ENCODE measurements at places on chromosomes 5 and 9.

- DNase-seq, result no peak
Observed at GRCh38 chr5:176944268-176944667, 45.1 kb upstream of the HK3 start.

- no peak for DNase-seq
Observed at GRCh38 chr5:29389993-29390392, 1803.5 kb upstream of the CDH6 start.

DNA sequence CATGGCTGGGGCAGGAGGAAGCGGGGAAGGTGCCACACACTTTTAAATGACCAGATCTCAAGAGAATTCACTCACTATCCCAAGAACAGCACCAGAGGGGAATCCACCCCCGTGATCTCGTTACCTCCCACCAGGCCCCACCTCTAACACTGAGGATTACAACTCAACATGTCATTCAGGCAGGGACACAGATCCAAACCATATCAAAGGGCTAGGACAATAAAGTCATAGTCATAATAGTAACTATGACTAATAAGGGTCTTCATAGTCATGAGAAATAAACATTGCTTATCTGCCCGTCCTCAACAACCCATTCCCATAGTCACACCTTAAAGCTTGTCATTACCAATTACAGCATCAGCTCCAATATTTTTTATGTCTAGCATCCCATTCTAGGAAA, 65.3 kb upstream of the SMC2 start:
- no peak for DNase-seq

GRCh38 chr5:176550275-176550831, 1.2 kb downstream of the CDHR2 start:
- no peak for DNase-seq

GRCh38 chr9:93897075-93897970, 57.8 kb downstream of the BARX1 start:
- no peak for DNase-seq

DNA sequence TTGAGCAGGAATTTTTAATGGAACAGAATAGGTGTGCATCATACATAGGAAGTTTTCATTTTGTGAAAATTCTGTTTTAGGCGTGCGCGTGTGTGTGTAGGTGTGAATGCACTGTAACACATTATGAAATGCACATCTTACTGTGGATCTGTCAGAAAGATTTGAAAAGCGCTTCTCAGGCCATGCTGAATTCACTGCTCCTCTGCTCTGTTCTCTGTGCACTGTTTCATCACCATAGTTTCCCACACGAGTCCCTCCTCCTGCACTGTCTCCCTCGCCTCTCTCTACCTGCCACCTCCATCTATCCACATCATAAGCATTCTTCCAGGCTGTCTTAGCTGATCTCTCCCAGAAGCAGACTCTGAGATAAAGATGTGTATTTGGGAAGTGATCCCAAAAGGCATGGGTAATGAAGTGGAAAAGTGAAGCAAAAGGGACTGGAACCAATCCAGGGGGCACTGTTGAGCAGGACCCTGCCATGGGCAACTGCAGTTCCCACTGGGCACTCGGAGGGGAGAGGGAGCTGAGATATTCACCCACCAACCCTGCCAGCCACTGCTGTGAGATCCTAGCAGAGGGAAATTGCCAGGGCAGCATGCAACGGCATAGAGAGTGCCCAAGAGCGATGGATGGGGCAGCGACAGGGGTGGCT, 65.9 kb downstream of the GABBR2 start:
- DNase-seq, result no peak

DNA sequence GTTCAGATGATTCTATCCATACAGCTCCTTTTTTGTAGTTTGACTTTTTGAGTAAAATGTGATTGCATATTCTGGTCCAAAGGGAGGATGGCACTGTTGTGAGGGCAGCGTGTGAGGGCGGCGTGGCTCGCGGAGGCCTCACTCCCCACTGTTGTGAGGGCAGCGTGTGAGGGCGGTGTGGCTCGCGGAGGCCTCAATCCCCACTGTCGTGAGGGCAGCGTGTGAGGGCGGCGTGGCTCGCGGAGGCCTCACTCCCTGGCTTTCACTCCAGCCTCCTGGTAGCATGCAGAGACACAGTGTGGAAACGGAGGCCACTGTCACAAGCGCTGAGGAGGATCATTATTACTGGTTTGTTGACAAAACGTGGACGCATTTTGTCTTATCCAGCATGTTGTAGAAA, 79.0 kb downstream of the EHMT1 start:
- no peak for DNase-seq

- no peak for DNase-seq
Observed at GRCh38 chr5:40775846-40776657, 20.3 kb upstream of the TTC33 start.

GRCh38 chr5:57824047-57824446, 341.4 kb upstream of the ACTBL2 start:
- no peak for DNase-seq

GRCh38 chr5:113187906-113188305, 211.3 kb downstream of the DCP2 start:
- no peak for DNase-seq

- no peak for DNase-seq
Observed at GRCh38 chr9:18768951-18769622, 263.9 kb downstream of the SAXO1 start.

DNA sequence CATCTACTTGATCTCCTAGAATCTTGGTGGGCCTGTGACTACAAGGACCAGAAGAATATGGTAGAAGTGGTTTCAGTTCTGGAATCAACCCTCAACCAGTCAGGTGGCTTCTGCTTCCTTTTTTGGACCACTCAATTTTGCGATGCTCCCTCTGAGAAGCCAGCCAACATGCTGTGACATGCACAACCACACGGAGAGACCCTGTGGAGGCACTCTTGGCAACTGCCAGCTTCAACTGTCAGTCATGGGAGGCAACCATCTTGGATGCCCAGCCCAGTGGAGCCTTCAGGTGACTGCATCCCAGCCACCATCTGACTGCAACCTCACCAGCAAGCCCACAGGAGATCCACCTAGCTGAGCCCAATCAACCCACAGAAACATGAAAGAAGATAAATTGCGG, 137.3 kb downstream of the FAM114A2 start:
- DNase-seq, result no peak

All from stimulated activated CD4-positive, alpha-beta T cell treated with anti-CD3 and anti-CD28 coated beads, Interleukin-1b, Interleukin-23, amount 100 ng/mL, for 1 hour (primary cell).